Heart right ventricle (tissue), 16 donors: ENCODE measurements at places on chromosomes 4 and X. TPM values are rescaled to one million over a fixed set of nuclear protein-coding genes. Genes with fewer than 3 reads are reported as not detected.

Gene ZNF827
- 7.2 TPM for polyA plus RNA-seq

Gene FUNDC2
- 530 TPM for polyA plus RNA-seq

Gene ENAM
- polyA plus RNA-seq, result 0.49 TPM

Gene PCDH10
- polyA plus RNA-seq, result 0.01 TPM

Gene TCEAL6
- polyA plus RNA-seq, result not detected

Gene TMEM31
- 0.07 TPM for polyA plus RNA-seq

Gene CPLX1
- polyA plus RNA-seq, result 10.8 TPM

Gene FGF13
- 0.90 TPM for polyA plus RNA-seq

Gene SPATA4
- 0.16 TPM for polyA plus RNA-seq

Gene CENPI
- polyA plus RNA-seq, result 0.29 TPM

Gene RBM47
- 1.8 TPM for polyA plus RNA-seq

Gene TRIML2
- not detected for polyA plus RNA-seq

Gene FAM149A
- polyA plus RNA-seq, result 1.2 TPM

Gene ARX
- not detected for polyA plus RNA-seq

Gene MUC7
- not detected for polyA plus RNA-seq

Gene MGAT4D
- polyA plus RNA-seq, result not detected

Gene KIAA1210
- polyA plus RNA-seq, result not detected

Gene RNF150
- 10.8 TPM for polyA plus RNA-seq

Gene SCRG1
- 0.48 TPM for polyA plus RNA-seq
